A673 (cell line): ENCODE measurements at places on chromosomes 2 and 18. TPM values are rescaled to one million over a fixed set of nuclear protein-coding genes. Genes with fewer than 3 reads are reported as not detected.
A peak's percentile ranks its signal among the peaks of the same experiment; 100 is the strongest.

Gene MC5R
- not detected in 2 replicates for total RNA-seq

Gene TIMM21
- 70.5 and 85.1 TPM in 2 replicates for total RNA-seq

Gene RAB6D
- total RNA-seq: not detected in 2 replicates

DNA sequence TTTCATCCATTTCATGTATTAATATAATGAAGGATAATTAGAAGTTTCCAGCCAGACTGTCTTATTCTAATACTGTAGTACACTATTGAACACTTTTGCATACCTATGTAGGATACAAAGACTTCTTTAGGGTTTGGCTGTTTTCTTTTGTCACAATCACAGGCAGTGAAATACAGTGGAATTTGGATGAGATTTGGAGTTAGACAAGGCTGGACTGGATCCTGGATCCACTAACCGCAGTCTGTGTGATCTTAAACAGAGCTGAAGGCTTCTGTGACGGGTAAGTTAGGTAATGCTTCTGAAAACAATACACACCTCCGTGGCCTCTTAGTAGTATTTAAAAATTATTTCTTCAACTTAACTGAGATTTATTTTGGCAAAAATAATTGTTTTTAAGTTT is 1128.6 kb upstream of the CDH2 start:
- no peak overlapping the region for H3K4me3 ChIP-seq
- no peaks in the 10 kb centered on the region for H3K36me3 ChIP-seq
- H3K4me1 ChIP-seq: no peaks in the 10 kb centered on the region
- H3K27me3 ChIP-seq: no peaks in the 10 kb centered on the region
- no peak overlapping the region for H3K27ac ChIP-seq
- DNase-seq: no peak

GRCh38 chr2:45965871-45966498 is 314.5 kb downstream of the PRKCE start:
- no peak overlapping the region for H3K4me3 ChIP-seq
- H3K27me3 ChIP-seq: no peaks in the 10 kb centered on the region
- no peaks in the 10 kb centered on the region for H3K36me3 ChIP-seq

DNA sequence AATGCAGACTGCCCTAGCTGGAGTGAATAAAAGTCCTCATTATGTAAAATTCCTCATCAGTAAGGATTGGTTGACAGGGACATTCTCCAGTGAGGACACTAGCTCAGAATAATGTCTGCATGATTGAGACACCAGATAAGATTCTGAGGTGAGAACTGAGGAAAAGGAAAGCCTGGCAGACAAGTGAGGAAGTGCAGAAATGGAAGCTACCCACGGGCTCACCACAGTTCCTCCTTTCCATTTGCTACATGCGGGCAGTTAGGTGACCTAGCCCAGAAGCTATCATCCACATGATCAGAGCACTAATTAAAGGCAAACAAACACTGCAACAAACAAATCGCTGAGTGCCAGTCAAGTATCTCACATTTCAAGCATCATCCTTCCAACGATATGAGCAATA is 27.7 kb downstream of the NETO1 start:
- H3K4me3 ChIP-seq: no peak overlapping the region
- H3K36me3 ChIP-seq: no peaks in the 10 kb centered on the region
- no peaks in the 10 kb centered on the region for H3K4me1 ChIP-seq
- DNase-seq: no peak
- no peak overlapping the region for H3K27ac ChIP-seq
- no peaks in the 10 kb centered on the region for H3K27me3 ChIP-seq

- H3K36me3 ChIP-seq: no peaks in the 10 kb centered on the region
- no peak overlapping the region for H3K27ac ChIP-seq
- no peak overlapping the region for H3K4me3 ChIP-seq
Measured at GRCh38 chr2:174587579-174587978, 10.0 kb downstream of the WIPF1 start.

DNA sequence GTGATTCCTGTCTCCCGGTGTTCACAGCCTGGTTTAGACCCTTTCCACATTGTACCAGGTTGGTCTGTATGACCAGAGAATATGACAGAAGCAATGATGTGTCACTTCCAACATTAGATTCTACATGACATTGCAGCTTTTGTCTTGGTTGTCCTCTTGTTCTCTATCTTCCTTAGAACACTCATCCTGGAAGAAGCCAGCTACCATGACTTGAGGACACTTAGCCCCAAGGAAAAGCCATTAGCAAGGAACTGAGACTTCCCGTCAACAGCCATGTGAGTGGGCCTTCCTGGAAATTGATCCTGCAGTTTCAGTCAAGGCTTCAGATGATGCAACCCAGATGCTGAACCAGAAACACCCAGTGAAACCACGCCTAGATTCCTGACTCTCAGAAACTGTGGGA is 143.3 kb downstream of the MREG start:
- H3K4me1 ChIP-seq: peaks cover 34% of the 10 kb centered on the region
- no peaks in the 10 kb centered on the region for H3K36me3 ChIP-seq
- H3K27me3 ChIP-seq: no peaks in the 10 kb centered on the region
- H3K4me3 ChIP-seq: no peak overlapping the region
- peak; percentile 49 for DNase-seq

- H3K27ac ChIP-seq: no peak overlapping the region
- no peak for DNase-seq
- H3K27me3 ChIP-seq: no peaks in the 10 kb centered on the region
Measured at GRCh38 chr18:7059276-7059675, 58.3 kb downstream of the LAMA1 start.

DNA sequence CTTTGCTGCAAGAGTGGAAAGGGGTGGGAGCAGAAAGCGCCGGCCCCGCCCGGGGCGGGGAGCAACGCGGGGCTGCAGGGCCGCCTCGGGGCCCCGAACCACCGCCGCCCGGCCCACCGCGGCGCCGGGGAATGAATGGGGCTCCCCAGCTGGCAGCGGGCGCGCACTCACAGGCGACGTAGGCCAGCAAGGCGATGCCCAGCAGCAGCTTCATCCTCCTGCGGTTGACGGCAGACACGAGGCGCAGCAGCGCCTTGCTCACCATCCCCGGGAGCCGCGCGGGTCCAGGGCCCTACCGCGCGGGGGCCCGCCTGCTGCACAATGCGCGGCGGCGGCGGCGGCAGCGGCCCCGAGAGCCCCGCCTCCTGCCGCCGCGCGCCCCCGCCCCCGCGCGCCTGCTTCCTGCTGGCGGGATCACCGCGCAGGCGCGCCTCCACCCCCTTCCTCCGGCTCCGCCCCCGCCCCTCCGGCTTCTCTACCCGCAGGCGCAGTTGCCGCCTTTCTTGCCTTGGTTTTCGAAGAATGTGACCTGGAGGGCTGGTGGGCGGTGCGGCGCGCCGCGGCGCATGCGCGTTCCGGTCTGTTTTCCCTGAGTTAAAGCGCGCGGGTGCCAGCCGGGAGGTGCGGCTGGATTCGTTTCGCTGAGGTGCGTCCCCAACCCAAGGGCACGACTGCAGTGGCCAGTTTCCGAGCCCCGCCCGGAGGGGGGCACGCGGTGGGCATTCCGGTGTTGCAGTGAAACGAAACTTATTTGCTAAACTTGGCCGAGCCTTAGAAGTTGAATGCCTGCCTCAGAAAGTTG is at the start of gene UXS1:
UXS1 (minus strand) TSS at position 325 of the 802 bp plus-strand sequence; CDS start at position 265, 60 bp downstream.
- no peaks in the 10 kb centered on the region for H3K4me1 ChIP-seq
- DNase-seq: peak; percentile 97
- H3K4me3 ChIP-seq: peak within 1 kb of the TSS; percentile 96
- H3K27ac ChIP-seq: peak within 1 kb of the TSS; percentile 85

DNA sequence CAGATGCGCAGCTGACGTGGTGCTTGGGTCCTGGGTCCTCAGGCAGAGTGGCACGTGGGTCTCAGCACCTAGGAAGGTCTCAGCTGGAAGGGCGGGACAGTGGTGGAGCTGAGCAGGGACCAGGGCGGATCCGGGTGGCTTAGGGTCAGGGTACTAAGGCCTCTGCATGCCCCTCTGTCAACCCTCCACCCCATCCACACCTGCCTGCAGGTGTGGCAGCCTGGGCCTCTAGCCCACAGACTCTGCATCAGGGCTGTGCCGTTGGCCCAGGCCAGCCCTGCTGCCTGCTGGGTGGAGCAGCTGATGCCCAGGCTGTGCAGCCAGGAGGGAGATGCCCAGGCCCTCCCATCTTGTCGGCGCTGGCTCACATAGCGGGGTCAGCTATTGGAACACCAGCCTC is 24.6 kb upstream of the OTOS start:
- no peak overlapping the region for H3K27ac ChIP-seq
- DNase-seq: no peak
- H3K4me3 ChIP-seq: no peak overlapping the region
